ENCODE measurements at places on chromosomes 11 and 22. TPM values are rescaled to one million over a fixed set of nuclear protein-coding genes. Genes with fewer than 3 reads are reported as not detected.

DNA sequence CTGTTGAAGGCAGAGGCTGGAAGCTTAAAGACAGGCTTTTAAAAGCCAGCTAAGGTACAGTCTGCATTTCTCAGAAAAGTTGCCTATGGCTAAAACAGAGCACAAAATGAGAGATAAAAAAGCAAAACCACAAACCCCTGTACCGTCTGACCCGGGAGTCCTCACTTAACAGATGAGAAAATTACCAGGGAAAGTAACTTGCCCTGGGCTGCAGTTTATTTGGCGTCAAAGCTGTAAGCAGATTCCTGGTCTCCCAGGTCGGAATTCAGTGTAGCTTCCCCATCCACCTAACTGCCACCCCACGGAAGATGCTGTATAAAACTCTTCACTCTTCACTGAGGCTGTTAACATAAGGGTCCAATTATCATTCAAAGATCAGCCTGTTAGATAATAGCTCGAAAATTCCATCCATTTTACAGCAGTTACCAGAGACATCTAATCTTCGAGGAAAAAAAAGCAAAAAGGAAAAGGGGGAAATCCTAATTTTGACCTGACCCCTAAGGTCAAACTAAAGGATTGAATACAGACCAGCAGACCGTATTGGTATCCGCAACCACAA lies 1.5 kb downstream of the TCF20 start:
- DNase-seq, result no peak

GRCh38 chr11:118768690-118769089 lies 22.3 kb downstream of the DDX6 start:
- no peak for DNase-seq

GRCh38 chr11:95070471-95070870 lies 3.8 kb downstream of the SRSF8 start:
- no peak for DNase-seq

- DNase-seq, result no peak
Observed at GRCh38 chr22:20840646-20841371, 17.8 kb downstream of the PI4KA start.

GRCh38 chr22:20577549-20577975 lies 70.2 kb downstream of the MED15 start:
- DNase-seq, result no peak

DNA sequence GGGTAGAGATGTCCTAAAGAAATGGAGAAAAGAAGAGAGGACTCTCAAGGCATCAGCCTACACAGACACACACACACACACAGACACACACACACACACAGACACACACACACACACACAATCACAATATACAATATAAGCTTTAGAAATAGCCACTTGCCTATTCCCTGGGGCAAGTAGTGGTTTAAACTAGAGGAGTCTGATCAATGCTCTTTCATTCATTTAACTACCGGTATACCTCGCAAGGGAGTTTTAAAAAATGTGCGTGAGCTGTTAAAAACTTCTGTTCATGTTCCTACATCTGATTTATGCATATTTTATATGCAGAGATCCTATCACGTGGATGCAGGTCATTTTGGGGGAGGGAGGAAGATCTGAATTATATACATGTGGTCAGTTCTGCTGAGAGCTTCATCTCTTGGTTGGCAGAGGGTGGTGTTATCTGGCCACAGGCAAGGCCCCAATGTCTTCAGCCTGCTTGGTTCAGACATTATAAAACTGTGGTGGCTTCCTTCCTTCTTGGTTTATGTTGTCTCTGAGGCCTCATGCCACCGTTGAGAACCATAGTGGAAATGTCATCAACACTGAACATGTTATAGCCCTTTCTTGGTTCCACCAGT lies 56.6 kb downstream of the SYT13 start:
- DNase-seq, result no peak

- DNase-seq, result no peak
Observed at GRCh38 chr11:134478611-134479010, 66.6 kb upstream of the B3GAT1 start.

- no peak for DNase-seq
Observed at GRCh38 chr11:4138497-4138896, 43.9 kb downstream of the RRM1 start.

GRCh38 chr11:59761993-59762392 lies 6.8 kb downstream of the STX3 start:
- no peak for DNase-seq

- no peak for DNase-seq
Observed at GRCh38 chr22:50403701-50404101, 60.6 kb downstream of the PPP6R2 start.

DNA sequence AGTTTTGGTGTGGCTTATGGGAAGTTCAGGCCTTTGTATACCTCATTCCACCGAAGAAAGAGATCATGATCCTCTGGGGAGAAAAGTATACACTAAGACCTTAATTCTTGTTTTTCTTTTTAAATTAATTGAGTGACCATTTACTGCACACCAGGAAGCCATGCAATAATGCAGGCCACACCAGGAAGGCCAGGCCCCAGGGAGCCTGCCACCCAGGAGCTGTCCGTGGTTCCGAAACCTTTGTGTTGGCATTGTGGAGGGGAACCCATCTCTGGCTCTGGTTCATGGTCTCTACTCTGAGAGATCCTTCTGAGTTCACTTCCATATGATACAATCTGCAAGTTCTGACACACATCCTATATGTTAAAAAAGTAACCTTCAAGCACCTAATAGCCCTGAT lies 291.8 kb downstream of the MIAT start:
- no peak for DNase-seq

GRCh38 chr11:121478895-121479697 lies 26.3 kb upstream of the SORL1-AS1 start:
- DNase-seq, result no peak

- DNase-seq, result no peak
Observed at GRCh38 chr11:107203656-107204055, 185.4 kb upstream of the GUCY1A2 start.

KDM4E gene
- not detected for total RNA-seq

DAGLA gene
- 0.08 TPM for total RNA-seq

TMEM86A gene
- total RNA-seq, result 6.7 TPM

MMP27 gene
- not detected for total RNA-seq

SCGB1C1 gene
- total RNA-seq, result not detected

TXN2 gene
- 43.4 TPM for total RNA-seq

Measured in naive thymus-derived CD8-positive, alpha-beta T cell (primary cell).